ENCODE measurements at places on chromosomes 13 and 19.

DNA sequence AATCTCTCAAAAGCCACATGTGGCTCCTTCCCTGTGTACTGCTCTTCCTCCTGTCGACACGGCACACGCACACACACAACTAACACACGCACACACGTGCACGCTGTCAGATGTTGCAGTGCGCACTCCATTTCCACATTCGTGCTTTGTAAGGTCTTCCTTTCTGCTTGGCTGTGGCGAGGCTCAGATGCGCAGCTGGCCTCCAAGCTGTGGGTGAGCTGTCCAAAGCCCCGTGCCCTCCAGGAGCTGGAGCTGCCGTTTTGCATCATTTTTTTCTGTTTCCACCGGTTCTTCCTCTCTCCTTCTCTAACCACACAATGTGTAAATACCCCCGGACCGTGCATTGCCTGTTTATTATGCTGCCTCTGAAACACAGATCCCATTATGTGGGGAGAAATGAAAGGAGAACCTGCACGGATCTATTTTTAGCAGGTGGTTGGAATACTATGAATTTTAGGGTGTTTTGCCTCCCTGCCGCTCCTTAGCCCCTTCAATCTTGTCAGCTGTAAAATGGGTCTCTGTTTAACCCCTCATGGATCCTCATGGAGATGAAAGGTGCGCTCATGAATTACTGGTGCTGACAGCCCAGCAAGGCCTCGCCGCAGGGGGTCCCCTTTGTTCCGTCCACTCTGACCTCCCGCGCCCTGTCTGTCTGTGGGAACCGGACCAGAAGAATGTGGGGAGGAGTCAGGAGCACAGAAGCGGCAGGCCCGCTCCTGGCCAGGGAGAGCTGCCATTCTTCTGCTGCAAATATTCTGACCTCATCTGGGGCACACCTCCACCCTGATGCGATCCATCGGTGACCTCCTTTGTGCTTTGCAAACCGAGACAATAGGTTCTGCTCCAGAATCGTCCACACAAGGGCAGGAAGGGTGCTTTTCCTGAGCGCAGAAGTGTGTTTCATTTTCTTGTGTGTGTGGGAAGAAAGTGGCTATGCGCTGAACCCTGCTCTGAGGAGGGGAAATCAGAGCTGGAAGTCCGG is 137.7 kb downstream of the SOX1 start:
- no peak for DNase-seq

- no peak for DNase-seq
These were observed 9.8 kb upstream of the USPL1 start for GRCh38 chr13:30607908-30608307.

DNA sequence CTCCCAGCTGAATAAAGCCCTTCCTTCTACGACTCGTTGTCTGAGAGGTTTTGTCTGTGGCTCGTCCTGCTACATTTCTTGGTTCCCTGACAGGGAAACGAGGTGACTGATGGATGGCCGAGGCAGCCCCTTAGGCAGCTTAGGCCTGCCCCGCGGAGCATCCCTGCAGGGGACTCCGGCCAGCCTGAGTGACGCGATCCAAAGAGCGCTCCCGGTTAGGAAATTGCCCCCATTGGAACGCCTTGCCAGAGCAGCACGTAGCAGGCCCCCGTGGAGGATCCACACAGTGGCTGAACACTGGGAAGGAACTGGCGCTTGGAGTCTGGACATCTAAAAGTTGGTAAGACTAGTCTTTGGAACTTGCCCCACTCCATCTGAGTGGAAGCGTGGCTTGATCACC is 296.8 kb upstream of the SGCG start:
- no peak for DNase-seq

DNA sequence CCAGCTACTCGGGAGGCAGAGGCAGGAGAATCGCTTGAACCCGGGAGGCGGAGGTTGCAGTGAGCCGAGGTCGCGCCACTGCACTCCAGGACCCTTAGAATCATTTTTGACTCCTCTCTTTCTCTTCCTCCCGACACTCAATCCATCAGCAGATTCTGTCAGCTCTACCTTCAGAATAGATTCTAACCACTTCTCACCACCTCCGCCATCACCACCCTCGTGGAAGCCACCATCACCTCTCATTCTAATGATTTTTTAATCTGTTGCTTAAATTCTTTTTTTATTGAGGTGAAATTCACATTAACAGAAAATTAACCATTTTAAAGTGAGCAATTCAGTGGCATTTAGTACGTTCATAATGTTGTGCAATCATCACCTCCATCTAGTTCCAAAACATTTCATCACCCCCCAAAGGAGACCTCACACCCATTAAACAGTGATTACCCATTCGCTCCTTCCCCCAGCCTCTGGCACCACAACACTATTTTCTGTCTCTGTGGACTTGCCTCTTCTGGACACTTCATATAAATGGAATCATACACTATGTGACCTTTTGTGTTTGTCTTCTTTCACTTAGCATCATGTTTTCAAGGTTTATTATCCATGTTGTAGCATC is 5.0 kb upstream of the CCDC61 start:
- DNase-seq: no peak

GRCh38 chr19:48186015-48186414 is 15.5 kb downstream of the ZSWIM9 start:
- DNase-seq: no peak

GRCh38 chr19:33225458-33225926 is at the start of gene SLC7A10:
Gene SLC7A10 (minus strand): TSS chr19:33225850. CDS start chr19:33225703, 147 bp downstream.
- DNase-seq: no peak

GRCh38 chr13:79807554-79807953 is 326.6 kb downstream of the NDFIP2 start:
- no peak for DNase-seq

- no peak for DNase-seq
These were observed 5.1 kb upstream of the DCUN1D2 start for GRCh38 chr13:113495494-113496210.

DNA sequence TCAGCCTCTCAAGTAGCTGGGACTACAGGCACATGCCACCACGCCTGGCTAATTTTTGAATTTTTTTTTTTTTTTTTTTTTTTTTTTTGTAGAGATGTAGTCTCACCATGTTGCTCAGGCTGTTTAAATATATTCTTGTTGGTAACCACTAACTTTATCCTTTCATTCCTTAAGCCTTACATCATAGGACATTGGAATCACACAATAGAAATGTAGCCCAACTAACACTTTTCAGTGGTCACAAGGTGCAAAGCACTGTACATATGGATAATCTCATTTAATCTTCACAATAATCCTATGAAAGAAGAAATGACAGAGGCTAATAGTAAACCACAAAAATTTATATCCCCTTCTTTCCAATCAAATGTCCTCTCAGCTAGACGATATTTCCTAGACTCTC is 417.8 kb upstream of the DACH1 start:
- DNase-seq: no peak

DNA sequence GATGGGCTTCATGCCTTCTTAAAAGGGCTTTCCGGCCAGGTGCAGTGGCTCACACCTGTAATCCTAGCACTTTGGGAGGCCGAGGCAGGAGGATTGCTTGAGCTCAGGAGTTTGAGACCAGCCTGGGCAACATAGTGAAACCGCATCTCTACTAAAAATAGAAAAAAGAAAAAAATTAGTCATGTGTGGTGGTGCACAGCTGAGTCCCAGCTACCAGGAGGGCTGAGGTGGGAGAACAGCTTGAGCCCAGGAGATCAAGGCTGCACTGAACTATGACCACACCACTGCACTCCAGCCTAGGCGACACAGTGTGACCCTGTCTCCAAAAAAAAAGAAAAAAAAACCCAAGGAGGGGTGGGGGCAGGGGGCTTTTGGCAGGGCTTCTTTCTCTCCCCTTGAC is 7.2 kb downstream of the CARS2 start:
- no peak for DNase-seq

DNA sequence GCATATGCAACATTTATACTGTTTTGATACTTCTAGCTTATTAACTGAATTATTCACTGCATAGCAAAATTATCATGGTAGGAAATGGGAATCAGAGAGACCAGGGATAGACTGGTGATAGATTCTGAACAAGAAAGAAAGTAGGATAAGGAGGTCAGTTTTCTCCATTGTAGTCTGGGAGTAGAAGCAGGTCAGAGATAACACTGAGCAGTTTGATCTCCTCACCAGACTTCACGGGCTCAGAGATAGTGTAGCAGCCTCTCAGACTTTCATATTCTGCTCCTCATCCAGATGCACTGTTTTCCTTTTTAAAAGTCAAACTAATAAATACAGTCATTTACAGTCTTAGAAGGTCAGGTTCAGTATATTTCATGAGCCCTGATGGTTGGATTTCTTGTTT is 56.0 kb upstream of the MYO16 start:
- no peak for DNase-seq
